ENCODE measurements at places on chromosomes 2 and 18.
A peak's percentile ranks its signal among the peaks of the same experiment; 100 is the strongest.

GRCh38 chr2:42063431-42064171 is 15.8 kb downstream of the PKDCC start:
- no peak for DNase-seq

- DNase-seq = no peak
These were observed 57.6 kb upstream of the THUMPD2 start for GRCh38 chr2:39836638-39837037.

- no peak for DNase-seq
These were observed 58.2 kb downstream of the CAB39 start for GRCh38 chr2:230770804-230771203.

GRCh38 chr2:105127289-105127915 is 89.5 kb downstream of the MRPS9 start:
- DNase-seq = no peak

DNA sequence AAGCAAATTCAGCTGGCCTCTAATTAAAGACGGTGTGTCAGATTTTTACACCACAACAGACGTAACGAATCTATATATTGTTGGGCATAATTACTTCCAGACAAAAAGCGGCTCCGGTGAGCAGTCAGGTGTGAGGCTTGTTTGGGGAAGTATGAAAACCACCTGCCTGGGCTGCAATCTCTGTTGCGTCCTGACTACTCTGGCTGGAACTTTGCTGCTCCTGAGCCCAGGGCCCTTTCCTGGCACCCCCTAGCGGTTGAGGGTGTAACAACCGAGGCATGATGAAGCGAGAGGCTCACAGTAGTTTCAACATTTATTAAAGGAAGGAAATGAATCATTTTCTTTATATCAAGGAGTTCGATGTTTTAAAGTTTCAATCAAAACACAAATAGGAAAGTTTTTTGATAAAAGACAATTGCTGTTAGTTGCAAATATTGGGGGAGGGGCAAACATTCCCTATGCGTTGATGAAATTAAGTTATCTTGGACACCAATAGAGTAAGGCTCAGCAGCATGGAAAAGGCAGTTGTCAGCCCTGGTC is 10.6 kb upstream of the ITGB6 start:
- peak; percentile 55 for DNase-seq

DNA sequence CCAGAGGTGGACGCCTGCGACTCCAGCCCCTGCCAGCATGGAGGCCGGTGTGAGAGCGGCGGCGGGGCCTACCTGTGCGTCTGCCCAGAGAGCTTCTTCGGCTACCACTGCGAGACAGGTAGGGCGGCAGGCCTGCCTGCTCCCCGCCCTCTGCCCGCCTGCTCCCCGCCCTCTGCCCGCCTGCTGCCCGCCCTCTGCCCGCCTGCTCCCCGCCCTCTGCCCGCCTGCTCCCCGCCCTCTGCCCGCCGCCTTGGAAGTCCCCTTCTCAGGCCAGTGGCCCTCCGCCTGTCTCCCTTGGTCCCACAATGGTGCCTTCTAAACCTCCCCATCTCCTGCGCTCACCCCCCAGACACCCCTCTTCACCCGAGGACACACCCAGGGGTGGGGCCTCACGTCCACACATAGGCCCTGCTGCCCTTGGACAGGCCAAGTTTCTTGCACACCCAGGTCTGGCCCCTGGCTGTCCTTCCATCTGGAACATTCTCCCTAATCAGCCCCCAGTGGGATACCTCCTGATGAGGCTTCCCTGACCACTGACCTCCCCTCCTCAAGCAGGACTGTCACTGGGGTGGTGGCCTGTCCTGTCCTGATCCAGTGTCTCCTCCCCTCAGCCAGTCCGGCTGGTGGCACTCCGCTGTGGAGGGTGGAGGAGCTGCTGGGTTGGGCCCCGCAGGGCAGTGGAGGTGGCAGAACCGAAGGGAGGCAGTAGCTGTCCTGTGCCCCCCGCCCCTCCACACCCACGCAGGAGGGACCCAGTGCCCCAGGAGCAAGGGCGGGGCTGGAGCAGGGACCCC is 37.9 kb downstream of the MTERF4 start:
- DNase-seq = peak; percentile 18

DNA sequence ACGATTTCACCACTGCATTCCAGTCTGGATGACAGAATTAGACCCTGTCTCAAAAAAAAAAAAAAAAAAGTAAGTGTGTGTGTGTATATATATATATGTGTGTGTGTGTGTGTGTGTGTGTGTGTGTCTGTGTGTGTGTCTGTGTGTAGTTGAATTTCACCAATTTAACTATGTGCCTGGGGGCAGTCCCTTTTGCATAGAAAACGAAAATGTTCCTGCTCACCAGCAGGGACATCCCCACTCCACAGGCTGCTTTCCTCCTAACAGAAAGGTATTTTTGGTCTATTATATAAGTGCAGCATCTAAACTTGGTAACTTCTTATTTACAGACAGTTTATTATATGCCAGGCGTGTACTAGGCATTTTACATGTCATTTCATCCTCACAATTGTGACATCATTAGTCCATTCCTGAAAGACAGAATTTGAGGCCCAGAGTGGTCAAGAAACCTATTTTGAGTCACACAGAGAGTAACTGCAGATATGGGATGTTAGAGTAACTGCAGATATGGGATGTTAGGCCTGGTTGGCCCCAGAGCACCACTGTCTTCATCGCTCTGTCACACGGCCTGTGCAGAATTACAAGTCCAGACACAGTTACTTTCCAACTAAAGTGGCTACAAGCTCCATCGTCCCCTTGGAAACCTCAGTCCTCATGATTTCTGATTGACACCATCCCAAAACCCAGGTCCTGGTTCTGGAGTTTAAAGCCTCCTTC is 9.3 kb upstream of the TTL start:
- no peak for DNase-seq

DNA sequence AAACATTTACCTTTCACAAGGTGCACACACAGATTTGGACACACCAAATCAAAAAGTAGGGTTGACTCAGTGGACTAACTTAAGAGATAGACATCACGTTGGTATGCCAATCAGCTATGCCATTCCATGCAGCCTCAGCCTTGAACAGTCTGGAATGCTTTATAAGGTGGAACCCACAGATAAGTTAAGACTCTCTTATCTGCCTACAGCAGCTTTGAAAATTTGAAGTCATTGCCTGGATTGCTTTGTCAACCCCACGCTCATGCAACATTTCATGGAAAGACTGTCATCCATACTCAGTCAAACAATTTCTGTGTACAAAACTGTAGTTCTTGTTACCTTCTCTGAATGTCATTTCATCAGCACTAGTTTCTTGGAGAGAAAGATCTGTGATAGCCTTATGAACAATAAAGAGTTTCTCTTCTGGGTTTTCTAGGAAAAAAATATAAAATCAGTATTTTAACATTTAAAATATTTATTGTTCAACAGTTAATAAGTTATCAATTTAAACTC is 1.2 kb downstream of the ERMN start:
- no peak for DNase-seq

DNA sequence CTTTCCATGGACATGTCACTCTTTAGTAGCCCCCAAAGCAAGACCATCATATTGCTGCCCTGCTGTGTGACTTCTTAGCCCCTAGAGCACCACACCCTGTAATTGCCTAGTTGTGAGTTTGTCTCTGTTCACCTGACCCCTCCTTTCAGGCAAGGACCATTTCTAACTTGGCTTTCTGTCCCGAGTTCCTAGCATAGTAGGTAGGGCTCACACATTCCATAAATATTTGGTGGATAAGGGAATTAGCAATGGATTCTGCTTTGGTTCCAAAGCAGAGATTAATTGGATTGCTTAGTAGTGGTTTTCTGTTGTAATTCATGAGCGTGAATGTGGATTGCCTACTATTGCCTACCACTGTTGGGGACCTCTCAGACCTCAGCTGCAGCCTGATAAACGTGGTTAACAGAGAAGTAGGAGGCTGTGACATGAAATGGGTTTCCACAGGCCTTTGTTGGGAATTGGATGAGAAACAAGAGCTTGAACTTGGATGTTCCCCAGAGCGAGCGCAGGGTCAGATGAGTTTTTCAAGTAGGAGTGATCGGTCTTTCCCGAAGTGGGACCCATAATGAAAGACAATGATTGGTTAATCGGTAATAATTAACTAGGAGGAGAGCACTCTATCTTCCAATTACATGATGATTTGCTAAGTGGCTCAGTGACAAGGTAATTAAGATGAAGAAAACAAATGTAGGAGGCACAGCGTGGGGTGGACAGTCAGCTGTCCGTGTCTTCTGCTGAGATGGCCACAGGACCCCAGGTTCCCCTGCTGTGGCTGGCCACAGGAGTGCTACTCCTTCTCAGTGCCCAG is 13.4 kb upstream of the UGT1A1 start:
- DNase-seq = no peak

DNA sequence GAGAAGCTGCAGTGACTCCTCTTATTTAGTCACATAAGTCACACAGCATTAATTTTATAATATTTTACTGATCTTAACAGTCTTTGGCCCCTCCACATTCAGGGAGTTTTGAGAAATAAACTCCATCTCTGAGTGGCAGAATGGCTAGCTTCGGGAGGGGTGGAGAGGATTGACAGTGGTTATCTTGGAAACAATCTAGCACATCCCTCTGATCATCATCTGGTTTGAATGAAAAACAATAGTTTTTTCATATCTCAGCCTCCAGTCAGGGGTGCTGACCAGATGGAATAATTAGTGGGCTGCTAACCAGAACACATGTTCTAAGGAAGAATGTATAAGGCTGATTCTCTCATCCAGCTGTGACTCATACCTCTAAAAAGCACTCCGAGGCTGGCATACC is 477.5 kb downstream of the DPP10 start:
- DNase-seq = no peak

DNA sequence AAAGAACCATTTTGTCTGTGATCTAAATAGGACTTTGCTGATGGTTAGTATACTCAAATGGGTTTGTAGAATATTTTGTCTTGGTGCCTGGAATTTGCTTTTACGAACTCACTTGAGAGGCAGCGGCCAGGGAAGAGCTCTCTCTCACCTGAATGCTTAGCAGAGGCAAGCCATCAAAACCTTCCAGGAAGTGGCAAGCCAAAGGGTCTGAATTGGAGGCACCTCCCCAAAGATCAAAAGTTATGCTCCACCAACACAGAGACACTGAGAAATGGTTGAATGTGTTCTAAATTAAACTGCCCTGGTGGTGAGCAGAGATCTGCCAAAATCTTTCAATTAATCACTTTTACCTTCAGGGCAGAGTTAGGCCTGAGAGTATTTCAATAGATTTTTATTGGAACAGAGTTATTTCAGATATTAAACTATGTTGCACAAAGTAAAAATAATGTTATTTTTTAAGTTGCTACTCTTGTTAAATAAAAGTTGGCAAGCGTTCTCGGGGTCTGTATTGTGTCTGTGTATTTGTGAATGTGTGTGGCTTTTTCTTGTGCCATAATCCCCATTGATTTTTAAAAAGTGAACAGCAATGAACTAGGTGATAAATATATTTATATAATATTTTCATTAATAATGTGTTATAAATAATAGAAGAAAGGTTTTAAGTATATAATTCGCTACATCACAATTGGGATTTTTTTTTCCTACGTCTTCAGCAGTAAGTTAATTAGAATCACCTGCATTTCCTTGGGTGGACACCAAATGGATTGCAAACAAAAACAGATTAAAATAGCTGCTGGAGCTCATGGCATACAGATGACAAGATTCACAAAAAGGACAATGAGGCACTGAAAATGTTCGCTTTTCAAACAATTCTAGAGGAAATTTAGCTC is 416.1 kb downstream of the ARHGAP15 start:
- no peak for DNase-seq

DNA sequence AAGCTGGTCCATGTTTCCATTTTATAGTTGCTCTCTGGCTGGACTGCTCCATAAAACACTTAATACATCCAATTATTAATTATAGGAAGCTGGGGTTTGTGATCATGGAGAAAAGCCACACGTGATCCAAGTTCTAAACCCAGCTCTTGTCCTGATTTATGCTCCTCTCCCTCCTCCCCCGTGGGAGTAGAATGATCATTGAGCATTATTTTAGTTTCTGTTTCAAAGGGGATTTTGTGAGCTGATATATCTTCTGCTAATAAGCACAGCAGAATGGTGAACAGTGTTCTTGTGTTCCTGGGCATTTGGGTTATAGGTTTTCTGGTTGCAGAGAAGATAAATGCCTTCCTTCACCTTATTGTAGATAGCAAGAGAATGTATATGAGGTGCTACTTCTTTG is 135.7 kb upstream of the TMEM200C start:
- no peak for DNase-seq

GRCh38 chr2:234967201-234967869 is 15.5 kb downstream of the SH3BP4 start:
- DNase-seq = no peak

- DNase-seq = no peak
These were observed 50.6 kb upstream of the FMNL2 start for GRCh38 chr2:152284398-152284797.

GRCh38 chr2:16338026-16338425 is 327.6 kb downstream of the CYRIA start:
- DNase-seq = no peak

Measured in activated CD8-positive, alpha-beta memory T cell treated with anti-CD3 and anti-CD28 coated beads for 48 hours (primary cell).